Activated T-helper 1 cell treated with Interleukin-2 at 50 U/mL for 16 hours (primary cell): ENCODE measurements at places on chromosomes 5 and 9.

- no peak for DNase-seq
Observed at GRCh38 chr9:131402738-131403492, 9.0 kb downstream of the PRRC2B start.

DNA sequence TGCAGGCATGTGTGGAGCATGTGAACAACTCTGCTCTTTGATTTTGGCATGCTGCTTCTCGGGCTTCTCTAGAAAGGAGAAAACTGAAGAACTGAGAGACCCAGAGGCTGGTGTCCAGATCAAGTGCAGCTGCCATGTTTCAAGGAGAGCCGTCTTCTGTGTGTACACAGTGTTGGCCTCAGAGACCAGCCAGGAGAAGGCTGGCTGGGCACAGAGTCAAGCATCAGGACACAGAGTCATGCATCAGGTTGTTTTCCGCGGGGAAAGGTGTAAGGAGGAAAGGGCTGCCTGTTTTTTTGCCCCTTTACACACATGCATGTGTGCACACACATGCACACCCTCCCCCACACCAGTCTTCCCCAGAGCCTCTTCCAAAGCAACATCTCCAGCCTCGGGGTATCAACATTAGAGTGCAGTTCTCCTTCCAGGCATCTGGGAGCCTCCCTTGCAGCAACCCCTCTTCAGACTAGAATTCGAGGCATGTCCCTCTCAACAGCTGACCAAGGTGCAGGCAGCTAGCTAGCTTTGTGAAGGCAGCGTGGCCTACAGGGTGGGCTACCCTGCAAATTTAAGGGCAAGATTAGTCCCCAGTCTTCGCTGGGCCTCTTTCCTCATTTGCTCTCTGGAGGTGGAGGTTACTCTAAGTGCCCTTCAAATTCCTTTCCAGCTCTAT is 180.9 kb downstream of the AOPEP start:
- no peak for DNase-seq

- no peak for DNase-seq
Observed at GRCh38 chr5:51181208-51181894, 201.9 kb upstream of the ISL1 start.

- no peak for DNase-seq
Observed at GRCh38 chr9:105930011-105930627, 235.8 kb downstream of the TMEM38B start.

DNA sequence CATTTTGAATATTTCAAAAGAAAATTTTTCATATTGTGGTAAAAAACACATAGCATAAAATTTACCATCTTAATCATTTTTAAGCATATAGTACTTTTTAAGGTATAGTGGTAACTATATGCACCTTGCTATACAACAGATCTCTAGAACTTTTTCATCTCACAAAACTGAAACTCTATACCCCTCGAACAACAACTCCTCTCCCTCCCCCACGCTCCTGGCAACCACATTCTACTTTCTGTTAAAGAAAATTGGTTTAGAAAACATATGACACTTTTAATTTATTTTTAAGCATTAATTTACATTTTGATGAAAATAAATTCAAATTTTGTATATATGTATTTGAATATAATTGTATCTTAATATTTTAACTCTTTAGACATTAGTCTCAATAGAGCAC is 147.2 kb upstream of the EFNA5 start:
- DNase-seq = no peak
